Calu3 (cell line): ENCODE measurements at places on chromosomes 1 and 21. TPM values are rescaled to one million over a fixed set of nuclear protein-coding genes. Genes with fewer than 3 reads are reported as not detected.

DNA sequence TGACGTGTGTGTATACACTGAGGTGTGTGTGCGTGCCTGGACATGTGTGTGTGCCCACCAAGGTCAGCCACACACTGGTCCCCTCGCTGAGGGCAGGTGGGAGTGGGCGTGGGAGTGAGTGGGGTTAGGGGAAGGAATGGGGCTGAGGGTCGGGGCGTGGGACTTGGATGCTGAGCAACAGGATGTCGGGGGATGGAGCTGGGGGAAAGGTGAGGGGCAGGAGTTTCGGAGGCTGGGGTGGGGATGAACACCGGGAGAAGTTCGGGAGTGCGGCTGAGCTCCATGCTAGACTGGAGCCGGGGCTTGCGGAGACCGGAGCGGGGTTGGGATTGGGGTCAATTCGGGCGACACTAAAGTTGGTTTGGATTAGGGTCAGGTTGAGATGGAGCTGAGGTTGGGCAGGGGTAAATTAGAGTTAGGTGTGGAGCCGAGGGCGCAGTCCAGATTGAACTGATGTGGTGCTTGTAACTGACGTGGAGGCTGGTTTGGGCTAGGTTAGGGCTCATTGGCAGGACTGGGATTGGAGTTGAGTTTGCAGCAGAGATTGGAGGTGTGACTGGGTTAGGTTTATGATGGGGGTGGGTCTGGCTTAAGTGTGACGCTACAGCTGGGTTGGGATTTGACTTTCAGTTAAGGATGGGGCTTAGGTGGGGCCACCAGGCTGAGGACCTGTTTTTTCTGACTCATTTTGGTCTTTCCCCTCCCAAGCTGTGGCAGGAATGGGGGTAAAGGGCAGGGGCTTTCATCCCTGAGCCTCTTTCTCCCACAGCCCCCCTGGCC is 3.3 kb upstream of the GUCA2A start:
- DNase-seq, result no peak

Gene TMEM81
- 3.9 and 4.4 TPM in 2 replicates for total RNA-seq

- no peak for DNase-seq
These were observed 33.4 kb downstream of the OR2G3 start for GRCh38 chr1:247638781-247639180.

- DNase-seq, result no peak
These were observed 292.5 kb downstream of the NCAM2 start for GRCh38 chr21:21290751-21291150.

GRCh38 chr1:206578068-206578977 is 33.9 kb downstream of the EIF2D start:
- no peak for DNase-seq

DNA sequence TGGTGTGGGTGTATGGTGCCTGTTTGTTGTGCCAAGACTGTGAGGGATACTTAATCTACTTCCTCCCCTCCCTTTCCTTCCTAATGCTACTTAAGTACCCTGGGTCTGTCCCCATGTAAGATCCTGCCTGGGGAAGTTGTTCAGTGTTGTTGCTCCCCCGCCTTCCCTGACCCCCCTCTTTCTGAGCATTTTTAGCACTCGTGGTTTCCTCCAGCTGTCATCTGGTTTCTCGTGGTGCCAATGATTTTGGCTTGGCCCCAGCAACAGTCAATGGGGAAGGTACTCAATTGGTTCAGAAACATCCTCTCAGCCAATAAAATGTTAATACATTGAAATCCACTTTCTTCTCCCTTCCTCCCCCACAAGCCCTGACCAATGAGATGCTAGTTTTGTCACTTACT is 8.0 kb upstream of the B4GALT3 start:
- DNase-seq, result no peak

DNA sequence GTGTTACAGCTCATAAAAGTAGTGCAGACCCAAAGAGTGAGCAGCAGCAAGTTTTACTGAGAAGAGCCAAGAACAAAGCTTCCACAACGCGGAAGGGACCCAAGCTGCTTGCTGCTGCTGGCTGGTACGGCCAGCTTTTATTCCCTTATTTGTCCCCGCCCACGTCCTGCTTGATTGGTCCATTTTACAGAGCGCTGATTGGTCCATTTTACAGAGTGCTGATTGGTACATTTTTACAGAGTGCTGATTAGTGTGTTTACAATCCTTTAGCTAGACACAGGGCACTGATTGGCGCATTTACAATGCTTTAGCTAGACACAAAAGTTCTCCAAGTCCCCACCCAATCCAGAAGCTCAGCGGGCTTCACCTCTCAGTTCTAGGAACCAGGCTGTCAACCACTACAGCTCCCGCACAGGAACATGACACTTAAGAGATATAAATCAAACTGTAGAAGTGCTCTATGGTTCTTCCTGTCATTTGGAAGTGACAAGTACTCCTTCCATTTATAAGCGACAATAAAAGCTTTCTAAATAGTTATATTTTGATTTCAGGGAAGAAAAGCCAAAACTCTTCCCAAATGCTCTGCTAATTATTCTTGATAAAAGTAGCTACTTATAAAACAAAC is 28.5 kb downstream of the RNF115 start:
- no peak for DNase-seq

Gene C2CD4D
- 1.7 and 2.5 TPM in 2 replicates for total RNA-seq

DNA sequence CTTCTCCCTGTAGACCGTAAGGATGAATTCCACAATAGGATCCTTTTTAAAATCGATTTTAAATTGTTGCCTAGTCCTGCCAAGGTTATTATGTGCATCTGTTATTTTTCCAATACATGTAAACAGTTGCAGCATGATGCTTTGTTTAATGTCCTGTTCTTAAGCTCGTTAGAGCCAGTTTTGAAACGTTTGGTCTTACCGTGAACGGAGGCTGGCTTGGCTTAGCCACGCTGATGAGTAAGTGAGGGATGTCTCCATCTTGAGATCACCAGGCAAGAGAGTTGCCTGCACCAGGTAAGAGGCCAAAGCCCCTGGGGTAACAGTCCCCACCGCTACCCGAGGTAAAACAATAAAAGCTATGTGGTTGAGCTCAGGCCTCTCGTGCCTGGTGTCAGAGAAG is 17.3 kb downstream of the CSTB start:
- DNase-seq, result no peak

GRCh38 chr1:160838888-160839287 is 23.8 kb downstream of the CD244 start:
- DNase-seq, result no peak

GRCh38 chr1:87598429-87598828 is 269.7 kb downstream of the LMO4 start:
- DNase-seq, result no peak

DNA sequence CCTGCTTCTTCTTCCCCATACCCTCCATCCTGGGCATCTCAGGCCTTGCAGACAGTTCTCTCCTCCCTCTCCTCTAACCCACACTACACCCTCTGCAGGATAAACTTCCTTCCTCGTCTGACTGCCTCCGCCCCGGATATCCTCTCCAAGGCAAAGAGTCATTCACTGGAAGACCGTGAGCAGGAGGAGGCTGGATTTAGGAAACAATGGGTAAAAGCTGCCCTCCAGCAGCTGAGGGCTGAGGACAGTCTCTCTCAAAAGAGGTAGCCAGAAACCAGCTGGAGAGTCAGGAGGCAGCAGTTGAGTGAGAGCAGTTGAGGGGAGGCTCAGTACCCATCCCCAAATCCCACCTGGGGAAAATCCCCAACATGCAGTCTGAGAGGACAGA is 1.4 kb downstream of the CSRP1 start:
- peak; percentile 50 for DNase-seq

Gene KCNJ6
- 0.05 TPM in 1 of 2 replicates, not detected in the other for total RNA-seq

Gene PRAMEF5
- not detected in 2 replicates for total RNA-seq

Gene SPEN
- 48.3 and 53.6 TPM in 2 replicates for total RNA-seq

- no peak for DNase-seq
These were observed 82.8 kb downstream of the PRDM2 start for GRCh38 chr1:13782634-13783360.

- DNase-seq, result no peak
These were observed 187.8 kb downstream of the SLC44A5 start for GRCh38 chr1:75423136-75423535.

DNA sequence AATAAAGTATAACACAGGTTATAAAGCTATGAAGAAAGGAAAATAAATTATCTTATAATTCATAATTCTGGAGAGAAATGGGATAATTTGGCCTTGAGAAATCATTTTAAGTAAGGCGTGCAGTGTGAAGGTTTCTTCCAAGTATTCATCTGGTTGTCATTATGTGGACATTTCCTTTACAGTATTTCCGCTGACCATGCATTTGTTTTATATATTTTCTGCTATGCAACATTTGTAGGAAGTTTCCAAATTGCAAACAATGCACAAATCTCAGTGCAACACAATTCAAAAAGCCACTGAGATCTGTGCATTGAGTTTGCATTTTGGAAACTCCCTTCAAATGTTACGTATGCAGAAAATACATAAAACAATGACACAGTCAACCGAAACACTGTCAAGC is 17.8 kb downstream of the ZNF670 start:
- DNase-seq, result no peak

DNA sequence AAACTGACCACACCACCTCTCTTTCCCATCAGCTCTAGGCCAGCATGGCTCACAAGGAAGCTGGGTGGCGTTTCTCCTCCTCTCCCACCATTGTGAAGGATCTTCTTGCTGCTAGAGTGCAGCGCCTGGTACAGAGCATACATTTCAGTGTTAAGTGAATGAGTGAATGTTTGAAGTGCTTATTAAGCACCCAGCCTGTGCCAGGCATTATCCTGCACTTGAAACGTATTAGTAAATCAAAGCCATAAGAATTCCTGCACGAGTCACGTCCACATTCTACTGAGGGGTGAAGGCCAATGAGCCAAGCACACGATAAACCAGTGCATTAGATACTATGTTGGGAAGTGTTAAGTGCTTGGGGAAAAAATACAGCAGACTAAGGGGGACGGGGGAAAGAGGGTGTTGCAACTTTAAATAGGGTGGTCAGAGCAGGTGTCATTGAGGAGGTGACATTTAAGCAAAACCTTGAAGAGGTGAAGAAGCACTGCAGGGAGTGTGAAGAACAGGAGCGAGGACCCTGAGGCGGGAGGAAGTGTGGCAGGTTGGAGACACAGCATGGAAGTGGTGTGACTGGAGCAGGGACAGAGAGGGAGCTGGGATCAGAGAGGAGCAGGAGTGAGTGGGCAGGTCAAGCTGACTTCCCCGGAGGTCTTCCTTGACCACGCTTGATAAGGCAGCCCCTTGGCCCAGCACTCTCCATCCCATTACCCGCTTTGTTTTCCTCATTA is 48.5 kb upstream of the LRRN2 start:
- no peak for DNase-seq

GRCh38 chr21:38380481-38381137 is 117.7 kb downstream of the ERG start:
- DNase-seq, result no peak

GRCh38 chr21:42847726-42848125 is 31.6 kb downstream of the WDR4 start:
- DNase-seq, result no peak

Gene KRTAP19-2
- not detected in 2 replicates for total RNA-seq

DNA sequence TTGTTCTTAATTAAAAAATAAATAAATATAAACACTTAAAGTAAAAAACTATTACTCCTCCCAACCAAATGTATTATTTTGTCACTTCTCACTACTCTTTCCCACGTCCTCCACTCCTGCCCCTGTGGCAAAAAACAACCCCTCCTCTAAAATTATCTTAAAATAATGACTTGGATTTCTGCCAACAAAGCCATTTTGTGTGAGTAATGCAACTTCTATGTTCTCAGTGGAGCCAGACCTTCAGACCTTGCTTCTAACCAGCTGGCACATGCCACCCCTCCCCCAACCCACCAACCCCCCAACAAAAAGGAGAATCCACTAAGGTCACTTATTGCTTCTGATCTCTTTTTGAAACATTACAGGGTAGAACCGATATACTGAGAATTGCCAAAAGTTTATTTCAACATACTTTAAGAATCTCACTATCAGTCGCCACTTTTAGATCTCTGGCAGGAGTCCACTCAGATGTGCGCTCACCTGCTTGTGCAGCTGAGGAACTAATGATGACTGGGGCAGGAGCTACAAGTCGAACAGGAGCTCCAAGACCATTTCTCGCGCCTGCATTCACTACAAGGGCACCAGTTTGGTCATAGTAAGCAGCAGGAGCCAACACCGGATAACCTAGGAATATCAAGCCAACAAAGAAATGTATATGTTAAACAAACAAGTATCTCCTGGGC is 58.3 kb upstream of the SDC3 start:
- no peak for DNase-seq

- DNase-seq, result no peak
These were observed 37.8 kb downstream of the IER5 start for GRCh38 chr1:181126289-181126688.

GRCh38 chr1:186715887-186716809 is 35.9 kb upstream of the PTGS2 start:
- DNase-seq, result no peak

GRCh38 chr1:56135864-56136147 is 443.6 kb downstream of the PLPP3 start:
- no peak for DNase-seq

Gene PAPPA2
- 0.05 and 0.14 TPM in 2 replicates for total RNA-seq

DNA sequence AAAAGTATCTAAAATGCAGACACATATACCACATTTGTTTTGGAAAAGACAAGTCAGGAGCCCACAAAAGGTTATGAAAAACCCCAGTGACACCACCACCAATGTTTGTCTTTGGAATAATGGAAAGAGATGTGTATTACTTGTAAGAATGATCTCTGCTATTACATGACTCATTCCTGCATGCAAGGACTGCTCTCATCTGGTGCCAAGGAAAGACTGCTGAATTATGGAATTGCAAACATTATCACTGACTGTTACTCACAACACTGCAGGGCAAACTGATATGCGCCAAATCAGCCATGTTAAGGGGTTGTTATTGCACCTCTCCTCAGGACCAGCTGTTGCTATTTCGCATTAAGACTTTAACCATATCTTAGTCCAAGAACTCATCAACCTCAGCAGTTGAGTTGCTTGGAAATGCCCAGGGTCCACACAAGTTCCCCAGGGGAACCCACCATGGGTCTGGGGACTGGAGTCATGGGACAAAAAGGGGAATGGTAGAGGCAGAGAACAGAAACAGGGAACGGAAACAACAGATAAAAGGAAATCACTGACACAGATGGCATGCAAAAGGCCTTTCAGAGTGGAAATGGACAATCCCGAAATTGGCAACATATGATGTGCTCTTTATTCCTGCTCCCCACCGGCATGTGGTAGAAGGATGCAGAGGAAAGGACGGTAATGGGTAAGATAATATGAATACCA is 34.4 kb downstream of the CAPZB start:
- no peak for DNase-seq

DNA sequence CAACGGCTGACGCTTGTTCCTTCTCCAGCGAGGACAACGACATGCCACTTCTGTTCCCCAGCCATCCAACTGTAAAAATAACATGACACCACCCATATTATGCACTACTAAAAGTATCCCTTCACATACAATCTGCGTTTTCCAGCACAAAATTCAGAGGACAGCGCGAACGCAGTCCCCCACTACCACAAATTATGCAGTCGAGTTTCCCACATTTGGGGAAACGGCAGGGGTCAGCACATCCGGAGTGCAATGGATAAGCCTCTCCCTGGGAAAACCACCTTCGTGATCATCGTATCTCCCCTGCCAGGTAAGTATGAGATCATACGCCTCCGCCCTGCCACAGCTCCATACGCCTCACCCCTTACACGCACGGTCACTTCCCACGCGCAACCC is 120.9 kb downstream of the PPIAL4G start:
- no peak for DNase-seq
